ENCODE measurements at places on chromosomes 2 and 18.

- no peak for DNase-seq
These were observed 207.2 kb downstream of the KLHL29 start for GRCh38 chr2:23592061-23592685.

DNA sequence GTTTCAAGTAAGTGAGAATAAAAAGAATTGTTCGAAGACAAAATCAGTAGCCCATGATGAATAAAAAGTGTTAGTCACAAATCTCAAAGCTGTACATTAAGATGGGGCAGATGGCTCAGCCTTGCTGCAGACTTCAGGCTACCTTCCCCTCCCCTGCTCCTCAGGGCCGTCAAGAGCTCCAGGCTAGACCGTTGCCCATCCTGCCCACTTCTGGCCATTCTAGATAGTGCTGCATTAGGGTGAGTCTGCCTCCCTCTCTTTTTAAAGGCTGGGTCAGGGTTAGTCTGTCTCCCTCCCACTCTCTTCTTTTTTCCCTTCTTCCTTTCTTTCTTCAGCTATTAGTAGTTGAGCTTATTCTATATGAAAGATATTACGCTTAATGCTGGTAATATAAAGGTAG, 86.0 kb downstream of the MAPRE2 start:
- no peak for DNase-seq

- no peak for DNase-seq
These were observed 635.7 kb upstream of the NRXN1 start for GRCh38 chr2:51667679-51668078.

DNA sequence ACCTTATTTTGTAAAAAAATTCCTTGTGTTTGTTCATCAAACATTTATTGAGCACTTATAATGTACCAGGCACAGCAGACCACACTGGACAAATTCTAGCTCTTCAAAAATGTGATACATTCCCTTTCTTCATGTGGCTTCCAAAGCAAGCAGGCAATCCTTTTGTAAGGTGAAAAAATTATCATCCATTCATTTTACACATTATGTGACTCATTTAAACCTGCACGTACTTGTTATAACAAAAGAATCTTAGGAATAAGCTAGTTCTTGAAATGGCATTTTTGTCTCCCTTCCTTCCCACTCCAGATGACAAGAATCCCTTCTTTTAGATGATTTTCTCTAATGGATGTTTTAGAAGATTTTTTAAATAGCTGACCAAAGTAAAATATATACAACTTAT, 104.6 kb downstream of the KLF7 start:
- DNase-seq, result no peak

GRCh38 chr2:17536416-17536815, 4.1 kb upstream of the VSNL1 start:
- DNase-seq, result no peak

DNA sequence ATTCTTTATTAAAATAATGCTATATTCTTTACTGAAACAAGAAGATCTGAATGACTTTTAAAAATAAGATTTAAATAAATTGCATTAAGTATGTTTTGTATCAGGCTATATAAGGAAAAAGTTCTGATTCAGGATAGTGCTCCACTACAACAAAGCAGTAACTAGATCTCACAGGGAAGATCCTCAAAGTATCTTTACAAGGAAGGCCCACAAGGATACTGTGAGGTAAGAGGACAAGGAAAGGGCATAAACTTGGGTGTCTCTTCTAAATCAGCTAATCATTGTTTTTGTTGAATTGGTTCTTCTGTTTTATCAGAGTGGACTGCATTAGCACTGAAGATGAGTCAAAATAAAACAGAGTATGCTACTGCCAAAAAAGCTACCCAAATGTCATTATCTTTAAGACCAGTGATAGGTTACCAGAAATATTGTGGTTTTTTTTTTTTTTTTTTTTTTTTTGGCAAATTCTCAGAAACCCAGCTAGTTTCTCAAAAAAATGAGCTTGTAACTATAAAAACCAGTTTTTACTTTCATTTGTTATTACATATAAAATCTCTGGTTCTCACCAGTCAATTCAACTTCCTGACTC, 160.9 kb downstream of the BAZ2B start:
- DNase-seq, result no peak

- DNase-seq, result no peak
These were observed 25.4 kb downstream of the SLC66A3 start for GRCh38 chr2:11180653-11181052.

DNA sequence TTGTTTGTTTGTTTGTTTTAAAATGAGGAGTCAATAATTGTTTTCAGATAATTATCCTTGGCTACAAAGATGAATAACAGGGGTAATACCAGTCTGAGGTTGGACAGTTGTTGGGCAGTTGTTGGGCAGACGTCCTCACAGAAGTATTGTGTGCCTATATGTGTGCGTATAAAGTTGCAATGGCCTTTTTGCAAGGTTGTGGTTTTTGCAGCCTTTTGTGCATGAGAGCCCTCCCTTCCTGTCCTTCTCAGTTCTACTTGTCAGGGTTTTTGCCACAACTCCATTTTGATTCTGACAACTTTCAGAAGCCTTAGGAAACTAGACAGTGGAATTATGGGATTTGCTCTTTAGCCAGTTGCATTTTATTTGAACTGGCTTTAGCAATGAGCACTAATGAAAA, 6.0 kb upstream of the STK39 start:
- DNase-seq, result no peak

Data from AG09319 (cell line).